ENCODE measurements at places on chromosomes 7 and 10.

- no peak for DNase-seq
Observed at GRCh38 chr7:836429-836828, 4.2 kb downstream of the SUN1 start.

DNA sequence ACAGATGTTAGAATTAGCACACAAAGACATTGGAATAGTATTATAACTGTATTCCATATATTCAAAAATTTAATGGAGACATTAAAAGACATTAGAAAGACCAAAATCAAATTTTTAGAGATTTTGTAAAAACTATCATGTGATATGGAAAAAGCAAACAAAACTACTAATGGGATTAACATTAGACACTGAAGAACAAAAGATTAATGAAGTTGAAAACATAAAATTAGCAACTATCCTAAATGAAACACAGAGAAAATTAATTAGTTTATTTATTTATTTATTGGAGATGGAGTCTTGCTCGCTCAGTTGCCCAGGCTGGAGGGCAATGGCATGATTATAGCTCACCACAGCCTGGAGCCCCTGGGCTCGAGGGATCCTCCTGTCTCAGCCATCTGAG lies 158.8 kb downstream of the DOCK4 start:
- no peak for DNase-seq

GRCh38 chr10:4834898-4835405 lies 8.9 kb downstream of the AKR1E2 start:
- no peak for DNase-seq

GRCh38 chr7:144513334-144513733 lies 109.8 kb upstream of the NOBOX start:
- DNase-seq = no peak

DNA sequence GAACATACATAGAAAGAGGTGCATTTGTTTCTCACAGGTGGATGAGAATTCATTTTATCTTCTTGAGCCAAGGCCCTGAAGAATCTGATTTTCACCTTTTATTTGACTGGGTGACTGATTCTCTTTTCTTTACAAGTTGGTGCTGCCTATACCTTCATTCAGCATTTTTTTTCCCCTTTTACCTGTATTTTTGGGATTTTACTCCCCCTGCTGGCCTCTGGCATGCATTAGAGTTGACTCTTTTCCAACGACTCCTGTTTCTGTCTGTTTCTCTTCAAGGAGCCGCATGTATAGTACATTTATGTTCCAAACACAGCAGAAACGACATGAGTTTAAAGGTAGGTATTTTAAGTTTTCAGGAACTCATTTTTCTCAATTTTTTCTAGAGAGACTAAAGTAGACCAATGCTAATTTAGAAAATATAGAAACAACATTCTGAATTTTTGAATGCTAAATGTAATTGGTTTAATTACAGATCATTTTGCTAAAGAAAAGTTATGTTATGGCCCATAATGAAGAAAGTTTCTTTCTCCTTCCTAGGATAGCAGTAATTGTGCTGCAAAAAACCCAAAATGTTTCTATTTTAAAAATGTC lies 149.8 kb upstream of the HDAC9 start:
- DNase-seq = no peak

- DNase-seq = no peak
Observed at GRCh38 chr7:154383045-154383444, 330.8 kb downstream of the DPP6 start.

DNA sequence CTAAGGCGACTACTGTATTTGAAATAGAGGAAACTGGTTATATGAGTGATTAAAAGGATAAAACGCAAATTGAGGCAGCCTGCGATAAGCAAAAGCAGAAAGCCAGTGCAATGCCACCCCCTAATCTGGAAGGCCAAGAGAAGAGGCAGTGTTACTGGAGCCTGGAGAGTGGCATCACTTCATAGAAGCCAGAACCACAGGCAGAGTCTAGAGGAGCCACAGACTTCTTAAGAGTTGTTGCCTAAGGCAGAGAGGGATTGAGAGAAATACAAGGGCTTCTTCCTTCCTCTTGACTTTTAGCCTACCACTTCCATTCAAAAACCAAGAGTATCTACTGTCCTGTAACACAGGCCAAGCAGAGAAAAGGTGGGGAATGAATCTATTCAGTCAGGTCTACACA lies 94.9 kb upstream of the SKAP2 start:
- no peak for DNase-seq

DNA sequence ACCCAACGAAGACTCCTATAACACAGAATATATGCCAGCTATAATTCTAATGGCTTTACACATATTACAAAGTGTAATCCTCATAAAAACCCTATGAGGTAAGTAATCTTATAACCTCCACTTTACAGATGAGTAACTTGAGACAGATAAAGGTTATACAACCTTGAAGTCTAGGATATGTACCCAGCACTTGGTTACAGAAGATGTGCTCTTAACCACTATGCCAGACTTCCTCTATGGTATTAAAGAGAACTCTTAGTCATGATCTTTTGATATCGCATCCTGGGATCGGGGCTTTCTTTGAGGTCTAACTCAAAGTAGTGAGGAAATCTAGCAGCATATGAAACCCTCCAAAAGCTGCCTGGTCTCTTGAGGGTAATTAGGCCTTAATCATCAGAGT lies 319.2 kb upstream of the LRRN3 start:
- no peak for DNase-seq
